ENCODE measurements at places on chromosomes 16 and 17. TPM values are rescaled to one million over a fixed set of nuclear protein-coding genes. Genes with fewer than 3 reads are reported as not detected.
A peak's percentile ranks its signal among the peaks of the same experiment; 100 is the strongest.

The CA7 gene
- not detected for total RNA-seq

- peak; percentile 78 for DNase-seq
Observed at GRCh38 chr16:81696961-81697615, 82.0 kb upstream of the PLCG2 start.

DNA sequence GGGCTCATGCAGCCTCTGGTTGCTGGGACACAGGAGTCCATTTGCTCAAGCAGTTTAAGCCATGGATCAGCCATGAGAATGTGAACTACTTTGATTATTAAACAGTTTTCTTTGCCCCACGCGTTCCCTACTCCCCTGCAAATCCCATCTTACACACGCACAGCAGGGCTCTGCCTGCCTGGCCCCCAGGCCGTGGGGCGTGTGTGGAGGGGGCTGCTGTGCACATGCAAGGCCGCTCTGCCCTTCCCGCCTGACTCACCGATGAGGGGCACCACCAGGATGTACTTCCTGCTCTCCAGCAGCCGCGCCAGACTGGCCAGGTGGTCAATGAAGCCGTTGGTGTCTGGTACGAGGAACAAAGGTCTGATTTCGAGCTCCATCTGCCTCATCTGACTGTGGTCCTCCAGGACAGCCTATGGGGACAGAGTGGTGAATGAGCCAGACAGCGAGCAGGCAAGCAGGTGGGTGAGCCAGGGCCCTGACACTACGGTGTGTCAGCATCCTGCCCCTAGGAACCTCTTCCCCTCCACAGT is 13.7 kb downstream of the HIC1 start:
- DNase-seq, result peak; percentile 28

GRCh38 chr17:9427465-9428315 is 147.9 kb downstream of the STX8 start:
- DNase-seq, result no peak

The UTS2R gene
- total RNA-seq, result 2.3 TPM

DNA sequence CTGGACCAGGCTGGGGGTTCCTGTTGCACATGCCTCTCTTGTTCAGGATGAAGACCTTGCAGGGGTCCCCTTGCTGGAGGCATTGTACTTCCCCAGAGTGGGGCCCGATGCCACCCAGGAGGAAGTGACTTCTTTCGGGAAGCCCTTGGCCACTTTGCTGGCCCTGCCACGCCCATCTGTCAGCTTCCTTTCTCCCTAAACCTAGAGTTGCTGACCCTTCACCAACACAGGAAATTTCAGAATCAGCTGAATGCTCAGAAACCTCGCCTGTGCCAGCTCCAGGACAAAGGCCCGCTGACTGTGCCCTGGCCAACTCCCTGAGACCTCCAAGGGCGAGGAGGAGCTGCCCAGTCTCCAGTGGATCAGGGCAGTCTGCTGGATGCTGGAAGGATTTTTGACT is 26.7 kb downstream of the WNT9B start:
- DNase-seq, result peak; percentile 82

DNA sequence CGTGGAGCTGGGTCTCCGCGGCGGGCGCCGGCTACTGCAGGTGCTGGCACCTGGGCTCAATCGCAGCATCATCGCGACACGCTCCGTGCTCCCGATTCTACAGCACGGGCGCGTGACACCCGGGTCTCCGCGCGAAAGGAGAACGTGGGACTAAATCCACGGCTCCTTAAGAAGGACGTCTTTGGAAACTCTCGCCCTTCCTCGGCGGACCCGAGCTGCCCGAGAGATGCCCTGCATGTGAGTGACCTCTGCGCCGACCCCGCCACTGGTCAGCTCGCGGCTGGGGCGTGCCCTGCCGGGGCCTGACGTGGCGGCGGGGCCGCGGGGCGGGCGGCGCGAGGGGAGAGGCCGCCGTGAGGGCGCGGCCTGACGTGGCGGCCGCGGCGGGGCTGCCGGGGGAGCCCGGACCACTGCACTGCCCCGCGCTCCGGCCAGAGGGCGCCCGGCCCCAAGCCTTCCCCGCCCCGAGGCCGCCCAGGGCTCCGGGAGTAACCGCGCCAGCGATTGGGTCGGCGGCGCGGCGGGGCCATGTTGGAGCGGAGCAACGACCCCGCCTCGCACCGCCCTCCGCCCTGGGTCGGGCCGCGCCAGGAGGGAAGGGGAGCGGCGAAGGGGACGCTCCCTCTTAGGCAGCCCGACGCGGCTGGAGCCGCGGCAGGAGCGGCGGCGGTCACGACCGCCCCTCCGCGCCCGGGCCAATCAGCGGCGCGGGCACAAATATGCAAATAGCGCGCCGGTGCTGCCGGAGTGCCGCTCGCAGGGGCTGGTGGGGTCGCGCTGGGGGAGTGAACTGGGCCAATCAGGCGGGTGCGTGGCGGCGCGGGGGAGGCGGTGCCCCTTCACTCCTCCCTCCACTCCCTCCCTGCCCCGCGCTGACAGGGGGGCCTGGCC is 75.6 kb downstream of the CHD9 start:
- DNase-seq, result peak; percentile 99

GRCh38 chr16:61131447-61131846 is 904.8 kb downstream of the CDH8 start:
- no peak for DNase-seq

DNA sequence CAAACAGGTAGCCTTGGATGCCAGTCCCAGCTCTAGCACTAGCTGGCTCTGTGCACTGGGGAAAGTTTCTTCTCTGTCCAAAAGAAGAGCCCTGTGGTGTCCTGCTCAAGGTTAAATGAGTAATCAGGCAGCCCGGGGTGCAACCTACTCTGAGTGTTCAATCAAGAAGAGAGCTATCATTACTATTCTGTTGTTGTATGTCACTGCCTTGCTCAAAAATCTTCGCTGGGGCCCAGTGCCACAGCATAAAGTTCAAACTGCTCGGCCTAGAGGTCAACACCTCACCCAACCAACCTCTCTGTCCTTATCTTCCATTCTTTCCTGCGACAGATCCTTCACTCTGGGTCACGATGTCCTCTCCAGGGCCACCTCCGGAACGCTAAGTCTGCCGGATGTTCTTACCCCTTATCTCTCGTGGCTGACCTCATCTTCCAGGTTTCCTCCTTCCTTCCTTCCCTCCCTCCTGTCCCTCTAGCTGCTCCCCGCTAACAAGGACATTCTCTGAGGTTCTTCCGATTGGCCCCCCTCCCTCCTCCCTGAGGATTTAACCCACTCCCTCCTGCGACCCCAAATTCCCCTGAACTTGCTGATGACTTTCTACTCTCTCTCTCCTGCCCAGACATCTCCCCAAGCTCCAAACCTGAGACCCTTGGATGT is 4.4 kb downstream of the FDXR start:
- no peak for DNase-seq

GRCh38 chr16:27515874-27516353 is 33.8 kb downstream of the GTF3C1 start:
- DNase-seq, result no peak

The TBC1D3E gene
- not detected for total RNA-seq

The TANC2 gene
- total RNA-seq, result 20.8 TPM

DNA sequence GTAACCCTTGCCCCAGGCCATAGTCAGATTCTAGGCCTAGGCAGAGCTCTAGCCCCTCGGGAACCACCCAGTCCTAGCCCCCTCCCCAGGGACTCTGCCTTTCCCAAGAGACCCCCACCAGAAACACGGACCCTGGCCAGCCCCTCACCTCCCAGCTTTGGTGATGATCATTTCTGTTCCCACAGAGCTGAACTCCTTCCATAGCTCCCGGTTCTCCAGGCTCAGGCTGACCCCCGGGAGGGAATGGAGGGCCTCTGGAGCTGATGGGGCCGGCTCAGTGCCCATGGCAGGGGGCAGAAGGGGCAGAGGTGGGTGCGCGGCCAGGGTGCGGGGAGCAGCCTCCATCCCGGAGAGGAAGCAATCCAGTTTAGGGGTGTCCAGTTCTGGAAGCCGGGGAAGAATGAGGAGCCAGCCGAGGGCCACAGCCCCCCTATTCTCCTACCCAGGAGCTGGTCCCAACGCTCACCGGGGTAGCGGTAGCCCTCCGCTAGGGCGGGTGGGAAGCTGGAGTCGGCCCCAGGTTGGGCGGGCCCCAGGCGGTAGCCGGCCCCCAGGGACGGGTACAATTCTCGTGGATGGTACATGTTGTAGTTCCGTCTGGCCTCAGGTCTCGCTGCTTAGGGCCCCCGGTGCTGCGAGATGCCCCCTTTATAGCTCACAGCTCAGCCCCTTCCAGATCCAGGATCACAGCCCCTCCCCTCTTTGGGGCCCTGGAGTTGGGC is 953 bp downstream of the TBX6 start:
- peak; percentile 65 for DNase-seq

- no peak for DNase-seq
Observed at GRCh38 chr16:52251495-52251894, 295.4 kb downstream of the TOX3 start.

- no peak for DNase-seq
Observed at GRCh38 chr17:80877729-80878303, 113.8 kb upstream of the CHMP6 start.

DNA sequence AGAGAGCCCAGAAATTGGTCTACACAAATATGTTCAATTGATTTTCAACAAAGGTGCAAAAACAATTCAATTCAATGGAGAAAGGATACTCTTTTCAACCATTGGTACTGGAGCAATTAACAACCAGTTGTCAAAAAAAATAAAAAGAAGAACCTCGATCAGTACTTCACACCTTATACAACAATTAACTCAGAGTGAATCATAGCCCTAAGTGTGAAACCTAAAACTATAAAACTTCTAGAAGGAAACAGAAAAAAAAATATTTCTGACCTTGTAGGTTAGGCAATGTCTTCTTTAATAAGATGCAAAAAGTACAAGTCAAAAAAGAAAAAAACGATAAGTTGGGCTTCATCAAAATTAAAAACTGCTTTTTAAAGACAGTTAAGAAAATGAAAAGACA is 56.1 kb upstream of the CHMP6 start:
- no peak for DNase-seq

- DNase-seq, result no peak
Observed at GRCh38 chr17:70276906-70277305, 107.6 kb downstream of the KCNJ2 start.
